ENCODE measurements at places on chromosomes 12 and 14.

DNA sequence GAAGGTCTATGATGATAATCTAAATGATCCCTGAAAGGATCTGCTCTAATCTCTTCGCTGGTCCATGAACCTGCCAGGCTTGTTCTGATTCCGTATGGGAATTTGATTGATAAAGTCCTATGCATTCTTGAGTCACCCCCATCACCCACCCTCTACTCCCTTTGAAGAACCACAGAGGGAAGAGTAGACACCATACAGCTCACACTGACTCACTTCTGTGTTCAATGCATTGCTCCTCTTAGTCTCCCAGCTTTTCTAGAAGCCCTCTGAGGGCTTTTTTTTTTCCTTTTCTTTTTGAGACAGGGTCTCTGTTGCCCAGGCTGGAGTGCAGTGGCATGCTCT, 18.5 kb upstream of the GPRC5A start:
- DNase-seq, result no peak

GRCh38 chr14:21780429-21781084, 106.9 kb upstream of the OR4E1 start:
- DNase-seq, result no peak

GRCh38 chr12:67080637-67081036, 188.5 kb upstream of the CAND1 start:
- DNase-seq, result no peak

DNA sequence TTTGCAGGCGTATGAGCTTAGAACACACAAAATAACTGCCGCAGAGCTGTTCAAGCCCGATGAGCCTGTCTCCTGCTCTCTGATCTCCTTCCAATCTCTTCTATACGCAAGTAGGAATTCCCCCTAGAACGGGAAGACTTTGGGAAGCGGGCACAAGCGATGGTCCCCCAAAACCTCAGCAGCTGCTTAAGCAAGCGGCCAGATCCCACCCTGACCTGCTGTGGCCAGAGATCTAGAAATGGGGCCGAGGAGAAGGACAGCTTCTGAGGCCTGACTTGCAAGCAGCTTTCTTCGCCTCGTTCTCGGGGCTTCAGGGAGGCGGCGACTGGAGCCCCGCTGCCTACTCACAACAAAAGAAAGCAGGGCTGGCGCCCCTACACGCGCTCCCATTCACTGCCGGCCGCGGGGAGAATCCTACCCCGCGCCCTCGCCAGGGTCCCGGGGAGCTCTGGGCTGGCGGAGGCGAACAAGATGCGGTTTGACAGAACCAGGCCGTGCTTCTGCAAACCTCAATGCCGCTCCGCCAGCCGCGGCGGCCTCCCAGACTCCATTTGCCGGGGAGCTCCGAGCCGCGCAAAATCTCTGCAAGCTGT, 922 bp downstream of the TBX5 start:
- no peak for DNase-seq
